ENCODE measurements at places on chromosomes 4 and X. TPM values are rescaled to one million over a fixed set of nuclear protein-coding genes. Genes with fewer than 3 reads are reported as not detected.

DNA sequence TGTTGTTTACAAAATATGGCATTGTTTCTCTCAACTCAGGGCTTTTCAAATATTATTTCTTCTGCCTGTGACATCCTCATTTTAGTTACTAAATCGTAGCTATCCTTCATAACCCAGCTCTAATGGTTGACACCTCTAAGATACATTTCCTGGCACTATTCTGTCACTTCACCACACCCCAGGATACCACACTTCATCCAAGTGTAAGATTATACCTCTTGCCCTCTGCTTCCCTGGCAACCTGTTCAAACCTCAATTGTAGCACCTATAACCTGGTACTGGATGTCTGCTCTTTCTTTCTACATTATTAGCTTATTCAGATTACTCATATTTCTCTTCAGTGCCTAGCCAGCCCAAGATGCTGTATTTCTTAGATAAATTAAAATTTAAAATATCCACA, 175.7 kb upstream of the SPIN4 start:
- no peak for DNase-seq

DNA sequence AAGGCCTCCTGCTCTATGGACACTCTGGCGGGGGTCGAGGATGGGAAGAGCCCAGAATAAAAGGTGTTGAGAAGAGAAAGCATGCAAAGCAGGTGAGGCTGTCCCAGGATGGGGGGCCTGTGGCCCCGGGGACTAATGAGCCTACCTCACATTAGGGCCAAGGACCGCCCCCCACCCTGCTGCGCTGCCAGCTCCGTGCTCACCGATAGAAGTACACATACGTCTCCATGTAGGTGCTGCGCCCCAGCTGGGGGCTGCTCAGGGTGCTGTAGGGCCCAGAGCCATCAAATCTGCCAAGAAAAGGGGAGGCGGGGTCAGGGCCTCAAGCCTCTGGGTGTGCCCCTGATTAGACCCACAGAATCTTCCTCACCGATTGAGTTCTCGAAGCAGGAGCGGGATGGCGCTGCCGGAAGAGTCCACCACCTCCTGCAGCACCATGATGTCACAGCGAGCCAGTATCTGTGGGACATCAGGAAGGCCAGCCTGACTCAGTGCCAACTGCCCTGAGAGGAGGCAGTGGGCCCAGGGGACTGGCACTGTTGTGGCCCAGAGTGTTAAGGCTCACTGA, 4.3 kb downstream of the DNASE1L1 start:
- DNase-seq: no peak

DNA sequence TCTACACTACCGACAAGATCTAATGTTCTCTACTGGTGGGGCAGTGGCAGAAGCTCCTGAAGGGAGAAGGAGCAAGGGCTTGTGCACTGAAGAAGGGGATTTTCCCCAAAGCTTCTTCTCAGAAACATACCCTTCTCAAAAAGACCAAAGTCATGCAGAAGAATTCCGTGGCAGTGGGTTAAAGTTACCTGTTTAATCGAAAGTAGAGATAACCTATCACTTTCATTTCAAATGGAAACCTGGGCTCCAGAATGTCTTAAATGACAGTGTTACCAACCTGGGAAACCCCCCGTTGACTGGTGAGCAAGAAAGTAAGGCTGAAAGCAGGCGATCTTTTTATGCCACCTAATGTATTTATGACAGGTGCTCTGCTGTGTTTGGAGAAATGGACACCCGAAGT, 92.5 kb upstream of the TEX13D start:
- DNase-seq: no peak

DNA sequence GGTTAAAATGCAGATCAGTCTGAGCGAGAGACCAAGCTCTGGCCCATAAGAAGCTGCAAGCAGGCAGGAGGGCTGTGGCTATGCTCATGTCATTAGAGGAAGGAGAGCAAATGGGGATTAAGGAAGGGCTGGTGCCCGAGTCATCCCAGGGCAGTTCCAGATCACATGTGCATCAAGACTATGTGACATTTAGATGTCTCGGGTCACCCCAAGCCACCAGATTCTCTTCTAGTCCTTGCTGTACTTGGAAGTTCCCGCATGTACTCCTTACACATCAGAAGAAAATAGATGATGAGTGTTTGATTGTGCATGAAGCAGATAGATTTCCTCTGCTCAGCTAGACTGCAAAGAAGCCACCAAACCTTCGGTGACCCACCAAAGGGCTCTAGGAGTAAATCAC, 42.1 kb upstream of the KLHL34 start:
- no peak for DNase-seq

GRCh38 chr4:8177552-8177951, 18.9 kb upstream of the ABLIM2 start:
- DNase-seq: no peak

The SRPX2 gene
- 8.3 TPM for total RNA-seq
